ENCODE measurements at places on chromosomes 6 and 20. TPM values are rescaled to one million over a fixed set of nuclear protein-coding genes. Genes with fewer than 3 reads are reported as not detected.

DNA sequence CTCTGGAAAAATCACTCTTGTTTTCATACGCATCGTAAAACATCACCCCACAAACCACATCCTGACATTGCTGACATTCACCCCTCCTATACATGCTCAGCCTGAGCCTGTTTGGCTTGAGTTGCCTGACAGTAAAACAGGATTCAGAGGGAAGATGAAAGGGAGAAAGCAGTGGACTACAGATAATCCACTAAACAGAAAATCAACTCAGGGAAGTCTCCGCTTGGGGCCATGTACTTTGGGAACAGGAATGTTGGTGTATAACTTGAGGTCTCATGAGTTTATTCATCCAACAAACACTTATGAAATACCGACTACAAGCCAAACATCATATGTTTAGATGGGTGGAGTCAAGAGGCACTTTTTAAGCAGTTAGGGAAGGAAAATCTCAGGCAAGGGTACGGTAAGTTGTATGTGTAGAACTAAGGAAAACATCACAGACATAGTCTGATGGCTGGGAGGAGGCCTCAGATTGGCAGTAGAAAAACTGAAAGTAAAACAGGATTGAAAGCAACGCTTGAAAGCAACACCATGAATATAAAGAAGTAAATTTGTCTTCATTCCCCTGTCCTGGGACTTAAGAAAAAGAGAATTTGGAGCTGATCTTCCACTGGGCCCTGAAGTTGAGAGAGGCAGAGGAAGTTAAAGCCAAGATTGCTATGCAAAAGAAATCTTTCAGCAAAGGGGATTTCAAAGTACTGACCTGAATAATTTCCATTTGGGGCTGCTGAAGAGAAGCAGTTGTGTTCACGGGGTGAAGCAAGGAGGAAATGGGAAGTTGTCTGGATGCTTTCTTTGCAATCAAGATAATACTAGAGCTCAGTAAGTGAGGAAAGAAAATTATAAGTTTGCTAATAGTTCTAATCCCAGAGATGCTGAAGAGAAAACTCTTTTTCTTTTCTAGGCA is 28.8 kb downstream of the PDE7B start:
- no peak for DNase-seq

DNA sequence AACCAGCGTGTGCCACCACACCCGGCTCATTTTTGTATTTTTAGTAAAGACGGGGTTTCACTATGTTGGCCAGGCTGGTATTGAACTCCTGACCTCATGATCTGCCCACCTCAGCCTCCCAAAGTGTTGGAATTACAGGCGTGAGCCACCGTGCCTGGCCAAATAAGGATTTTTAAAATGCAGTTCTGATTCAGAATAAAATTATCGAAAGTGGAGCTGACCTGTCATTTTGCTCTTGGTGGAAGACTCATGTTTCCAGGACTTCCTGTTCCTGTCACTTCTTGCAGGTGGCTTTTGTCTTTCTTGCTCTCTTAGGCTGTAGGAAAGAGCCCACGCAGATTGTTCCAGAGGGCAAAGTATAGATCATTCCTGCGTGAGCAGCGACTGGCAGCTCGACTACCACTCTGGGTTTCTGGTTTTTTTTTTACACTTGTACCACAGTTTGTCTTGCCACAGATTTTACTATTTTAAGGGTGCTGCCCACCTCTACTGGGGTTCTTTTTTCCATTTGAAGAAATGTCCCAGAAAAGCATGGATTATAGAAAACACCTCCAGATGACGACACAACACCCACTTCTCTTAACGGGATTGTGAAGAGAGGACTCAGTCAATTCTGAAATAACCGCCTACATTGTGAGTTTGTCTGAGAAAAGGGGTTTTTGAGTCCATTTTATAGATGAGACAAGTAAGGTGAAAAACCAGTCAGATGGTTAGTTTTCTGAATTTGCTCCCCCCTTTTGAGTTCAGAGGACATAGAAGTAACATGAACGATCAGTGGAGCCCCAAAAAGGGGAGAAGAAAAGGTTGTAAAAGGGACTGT is 7.5 kb downstream of the JARID2 start:
- DNase-seq, result no peak

GRCh38 chr6:168884646-168885086 is 369.0 kb downstream of the THBS2 start:
- peak; percentile 70 for DNase-seq

GRCh38 chr6:32327103-32327502 is 44.6 kb downstream of the TSBP1 start:
- DNase-seq, result no peak

DNA sequence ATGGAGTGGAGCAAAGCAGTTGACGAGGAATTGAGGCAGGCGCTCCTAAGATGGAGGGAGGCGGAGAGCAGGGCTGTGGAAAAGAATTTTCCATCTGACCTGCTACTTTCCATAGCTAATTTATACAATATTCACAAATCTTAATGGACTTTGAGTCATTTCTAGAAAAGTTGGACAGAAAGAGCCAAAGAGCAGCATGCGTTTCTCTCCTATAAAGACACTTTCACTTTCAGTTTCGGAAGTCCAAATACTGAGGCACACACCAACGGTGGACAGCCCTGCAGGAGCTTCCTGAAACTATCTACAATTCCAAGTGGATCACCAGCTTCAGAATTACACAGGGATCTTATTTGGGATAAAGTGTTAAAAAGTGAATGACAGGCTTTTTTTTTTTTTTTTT is 43.5 kb downstream of the PANK2 start:
- no peak for DNase-seq

DNA sequence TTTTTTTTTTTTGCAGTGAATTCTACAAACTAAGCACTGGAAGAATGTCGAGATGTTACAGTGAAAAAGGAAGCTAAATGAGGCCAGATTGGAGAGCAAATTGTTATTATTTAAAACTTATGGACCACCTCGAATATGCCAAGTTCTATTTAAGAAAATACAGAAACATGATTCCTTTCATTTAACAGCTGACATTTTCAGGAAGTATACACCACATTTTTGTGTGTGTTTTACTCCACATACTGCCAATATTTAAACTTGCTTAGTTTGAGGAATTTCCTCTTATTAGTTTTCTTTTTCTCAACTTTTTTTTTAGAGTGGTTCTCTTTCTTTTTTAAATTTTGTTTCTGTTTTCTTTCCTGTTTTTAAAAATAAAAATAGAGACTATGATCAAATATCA is 37.0 kb upstream of the GCLC start:
- DNase-seq, result no peak

DNA sequence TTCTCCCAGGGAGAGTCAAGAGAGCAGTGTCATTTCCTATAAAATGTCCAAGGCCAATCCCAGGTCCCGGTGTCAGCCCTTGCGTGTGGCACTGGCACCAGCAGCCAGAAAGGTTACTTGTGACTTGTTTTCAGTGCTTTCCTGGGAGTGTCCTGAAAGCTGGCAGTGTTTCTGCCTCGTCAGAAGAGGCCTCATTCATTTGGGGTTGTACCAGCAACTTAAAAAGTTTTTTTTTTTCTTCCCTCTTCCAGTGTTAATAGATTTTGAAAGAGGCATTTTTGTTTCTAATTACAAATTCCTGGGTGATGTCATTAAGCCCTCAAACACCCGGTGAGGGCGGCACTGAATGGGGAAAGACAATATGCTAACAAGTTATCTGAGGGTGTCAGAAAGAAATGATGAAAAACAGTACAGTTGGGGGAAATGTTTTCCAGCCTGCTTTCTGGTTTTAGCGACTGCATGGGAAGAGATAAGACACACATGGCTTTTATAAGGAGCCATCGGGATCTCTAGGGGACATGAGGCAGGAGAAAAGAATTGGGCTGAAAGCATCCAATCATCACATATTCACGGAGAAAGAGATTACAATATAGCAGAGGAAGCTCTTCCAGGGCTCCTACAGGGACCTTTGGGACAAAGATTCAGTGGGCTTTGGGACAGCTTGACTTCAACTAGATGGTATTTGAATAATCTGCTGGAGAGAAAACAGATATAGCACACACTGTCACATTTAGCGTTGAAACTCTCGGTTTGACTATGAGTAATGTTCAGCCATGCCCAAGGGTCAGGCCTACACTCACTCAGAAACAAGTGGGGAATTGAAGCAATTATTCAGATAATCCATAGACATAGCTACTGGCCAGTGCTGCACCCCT is 153.0 kb downstream of the BCAS1 start:
- peak; percentile 56 for DNase-seq

DNA sequence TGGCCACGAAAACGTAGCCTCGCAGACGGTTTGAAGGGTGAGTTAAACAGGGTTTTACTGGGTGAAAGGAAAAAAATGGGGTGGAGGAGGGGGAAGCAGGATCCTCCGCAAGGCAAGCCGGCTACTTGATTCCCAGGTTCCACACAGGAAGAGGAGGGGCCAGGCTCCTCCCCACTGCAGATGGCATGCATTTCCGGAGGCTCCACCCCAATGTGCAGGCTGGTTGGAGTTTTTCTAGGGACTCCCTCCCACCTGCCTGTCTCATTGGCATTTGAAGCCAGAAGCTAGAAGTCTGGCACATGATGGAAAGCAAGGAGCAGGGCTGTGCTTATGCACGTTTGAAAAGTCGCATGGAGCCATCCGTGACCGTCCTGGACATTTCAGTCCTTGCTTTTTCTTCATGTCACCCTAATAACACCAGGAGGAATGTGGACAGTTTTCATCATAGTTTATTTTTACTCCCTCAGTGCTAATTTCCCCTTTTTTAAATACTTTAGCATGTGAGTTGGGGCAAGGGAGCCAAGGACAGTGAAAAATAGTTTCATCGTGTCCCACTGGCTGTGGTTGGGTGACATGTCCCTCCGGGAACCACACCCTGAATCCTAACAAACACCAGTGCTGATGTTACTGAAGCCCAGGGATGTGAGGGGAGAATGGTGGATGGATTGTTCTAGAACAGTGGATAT is 100.1 kb upstream of the INSM1 start:
- no peak for DNase-seq

GRCh38 chr20:11162026-11162775 is 488.4 kb upstream of the JAG1 start:
- no peak for DNase-seq

DNA sequence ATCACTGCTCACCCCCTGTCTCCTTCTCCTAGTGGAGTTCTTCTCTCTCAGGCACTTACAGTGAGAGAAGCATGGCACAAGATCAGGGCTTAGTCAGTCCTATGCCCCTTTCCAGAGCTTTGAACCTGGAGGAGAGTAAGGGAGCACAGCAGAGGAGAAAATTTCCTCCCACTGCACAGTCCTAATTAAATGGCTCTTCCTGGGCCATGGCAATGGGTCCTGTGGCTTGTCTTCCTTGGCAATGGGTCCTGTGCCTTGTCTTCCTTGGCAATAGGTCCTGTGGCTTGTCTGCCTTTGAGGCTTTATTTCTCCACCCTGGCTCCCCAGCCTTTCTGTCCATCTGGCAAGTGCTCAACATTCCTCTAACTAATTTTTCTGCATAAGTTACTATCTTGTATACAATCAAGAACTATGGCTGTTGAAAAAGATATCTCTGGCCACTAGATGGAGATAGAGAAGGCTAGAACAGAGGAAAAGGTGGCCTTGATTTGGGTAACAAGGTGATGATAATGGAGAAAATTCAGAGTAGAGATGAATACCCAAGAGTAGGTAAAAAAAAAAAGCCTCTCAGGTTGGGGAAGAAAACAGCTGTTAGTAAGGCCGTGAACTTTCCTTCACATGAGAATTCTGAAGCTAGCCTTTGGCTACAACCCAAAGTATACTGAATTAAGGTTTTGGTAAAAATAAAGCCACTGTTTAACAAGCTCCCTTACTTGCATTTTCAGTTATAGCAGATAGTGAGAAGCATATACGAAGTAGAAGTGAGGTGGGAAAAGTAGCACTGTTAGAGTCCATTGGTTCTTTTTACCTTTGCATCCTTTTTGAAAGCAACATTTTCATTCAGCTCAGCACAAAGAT is 504.9 kb downstream of the DOK5 start:
- no peak for DNase-seq

GRCh38 chr6:44976677-44977641 is 351.2 kb upstream of the RUNX2 start:
- DNase-seq, result no peak

The CDSN gene
- not detected for polyA plus RNA-seq

The RBPJL gene
- not detected for polyA plus RNA-seq

The OXT gene
- polyA plus RNA-seq, result not detected
